Neuronal stem cell (in vitro differentiated cells): ENCODE measurements at places on chromosomes 5 and 9.

GRCh38 chr5:65191554-65192135 is 290.1 kb downstream of the ADAMTS6 start:
- no peaks in the 10 kb centered on the region for H3K4me1 ChIP-seq
- H3K36me3 ChIP-seq = peaks cover 2% of the 10 kb centered on the region
- no peaks in the 10 kb centered on the region for H3K27me3 ChIP-seq
- no peak overlapping the region for H3K27ac ChIP-seq
- no peak overlapping the region for H3K4me3 ChIP-seq
- DNase-seq = no peak

- no peaks in the 10 kb centered on the region for H3K36me3 ChIP-seq
- DNase-seq = peak; percentile 30
- H3K4me3 ChIP-seq = peak overlapping the region; percentile 92
- peaks cover 20% of the 10 kb centered on the region for H3K27me3 ChIP-seq
- H3K4me1 ChIP-seq = peaks cover 5% of the 10 kb centered on the region
Observed at GRCh38 chr5:66596636-66597182, 516 bp downstream of the MAST4 start.

DNA sequence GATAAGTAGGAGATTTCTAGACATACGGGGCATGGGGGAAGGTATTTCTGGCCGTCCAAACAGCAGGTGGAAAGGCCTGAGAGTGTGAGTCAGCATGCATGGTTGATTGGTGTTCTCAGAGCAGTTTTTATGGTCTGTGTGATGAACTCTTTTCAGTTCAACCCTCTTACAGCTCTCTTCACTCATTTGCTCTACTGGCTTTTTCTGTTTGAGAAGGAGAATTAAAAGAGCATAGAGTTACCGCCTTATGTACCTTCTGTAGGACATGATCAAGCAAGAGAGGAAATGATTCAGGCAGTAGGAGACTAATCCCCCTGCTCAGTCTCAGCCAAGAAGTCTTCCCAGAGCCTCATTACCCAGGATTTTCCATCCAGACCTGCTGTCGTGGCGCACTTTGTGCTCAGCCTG is 92.4 kb downstream of the PRDM6 start:
- no peak for DNase-seq
- H3K27me3 ChIP-seq = no peaks in the 10 kb centered on the region
- no peak overlapping the region for H3K27ac ChIP-seq
- H3K4me1 ChIP-seq = no peaks in the 10 kb centered on the region
- no peak overlapping the region for H3K4me3 ChIP-seq
- no peaks in the 10 kb centered on the region for H3K36me3 ChIP-seq

DNA sequence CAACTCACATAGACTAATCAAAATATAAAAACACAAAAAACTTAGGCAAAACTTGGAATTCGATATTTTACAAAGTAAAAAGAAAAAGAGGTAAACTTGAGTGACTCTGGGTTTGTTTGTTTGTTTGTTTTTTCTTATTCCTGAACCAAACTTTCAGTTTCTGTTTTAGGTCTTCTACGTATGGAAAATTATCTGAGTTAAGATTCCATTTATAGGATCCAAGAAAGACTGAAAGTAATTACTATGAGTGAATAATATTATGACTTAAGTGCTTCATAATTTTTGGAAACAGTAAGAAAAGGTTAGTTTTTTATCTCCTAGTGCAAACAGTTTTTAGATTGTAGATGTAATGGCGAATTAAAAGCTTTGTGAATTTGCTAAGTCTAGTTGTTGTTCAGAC is 13.2 kb downstream of the ST8SIA4 start:
- DNase-seq = no peak
- H3K4me3 ChIP-seq = no peak overlapping the region
- no peaks in the 10 kb centered on the region for H3K4me1 ChIP-seq
- H3K27ac ChIP-seq = no peak overlapping the region

DNA sequence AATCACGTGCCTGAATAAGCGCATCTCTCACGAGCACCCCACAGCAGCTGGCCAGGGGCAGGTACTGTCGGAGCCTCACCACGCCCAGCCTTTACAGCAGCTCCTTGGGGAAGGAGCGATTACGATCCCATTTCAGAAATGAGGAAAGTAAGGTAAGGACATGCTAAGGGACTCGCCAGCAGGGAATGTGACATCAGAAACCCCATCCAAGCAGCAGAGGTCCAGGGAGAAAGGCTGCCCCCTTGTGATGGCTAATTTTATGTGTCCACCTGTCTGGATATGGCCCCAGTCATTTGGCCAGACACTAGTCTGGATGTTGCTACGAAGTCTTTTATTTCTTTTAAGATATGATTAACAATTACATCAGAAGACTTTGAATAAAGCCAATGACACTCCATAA is 77.3 kb downstream of the UBE2QL1 start:
- H3K36me3 ChIP-seq = no peaks in the 10 kb centered on the region
- peak; percentile 48 for DNase-seq

- H3K36me3 ChIP-seq = no peaks in the 10 kb centered on the region
- H3K4me3 ChIP-seq = no peak overlapping the region
- H3K27ac ChIP-seq = no peak overlapping the region
- no peak for DNase-seq
Observed at GRCh38 chr5:160174780-160175437, 54.4 kb upstream of the FABP6 start.
